ENCODE measurements at places on chromosomes 7 and 10.
A peak's percentile ranks its signal among the peaks of the same experiment; 100 is the strongest.

DNA sequence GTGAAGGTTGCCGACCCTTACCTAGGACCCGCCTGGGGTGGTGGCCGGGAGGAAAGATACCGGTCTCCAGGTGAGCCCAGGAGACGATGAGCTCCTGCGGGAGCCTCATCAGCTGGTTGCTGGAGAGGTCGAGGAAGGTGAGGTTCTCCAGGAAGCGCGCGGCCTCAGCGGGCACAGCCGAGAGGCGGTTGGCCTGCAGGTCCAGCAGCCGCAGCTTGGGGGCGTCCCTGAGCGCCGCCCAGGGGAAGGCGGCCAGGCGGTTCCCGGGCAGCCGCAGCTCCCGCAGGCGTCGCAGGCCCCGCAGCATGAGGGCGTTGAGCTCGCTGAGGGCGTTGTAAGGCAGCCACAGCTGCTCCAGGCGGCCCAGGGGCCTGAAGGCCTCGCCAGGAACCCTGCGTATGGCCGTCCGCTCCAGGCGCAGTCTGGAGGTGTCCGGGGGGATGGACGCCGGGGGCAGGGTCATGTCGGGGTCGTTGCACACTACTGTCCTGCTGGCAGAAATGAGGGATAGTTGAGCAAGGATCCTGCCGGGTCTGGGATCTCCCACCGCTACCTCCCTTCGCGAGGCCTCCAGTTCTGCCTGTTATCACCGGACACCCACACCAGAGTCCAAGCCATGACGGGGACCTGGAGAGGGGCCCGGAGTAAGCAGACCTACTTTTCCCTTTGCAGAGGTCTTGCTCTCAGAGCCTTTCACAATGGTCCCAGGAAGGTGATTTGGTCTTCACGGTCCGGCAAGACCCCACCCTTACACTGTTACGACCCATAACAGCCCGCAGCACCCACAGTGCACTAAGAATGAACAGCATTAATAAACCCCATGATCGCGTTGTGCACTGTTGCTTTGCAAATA is 3.9 kb downstream of the LRIT1 start:
- no peaks in the 10 kb centered on the region for H3K36me3 ChIP-seq
- H3K27ac ChIP-seq = no peak overlapping the region
- no peak overlapping the region for H3K4me3 ChIP-seq
- peaks cover 14% of the 10 kb centered on the region for H3K27me3 ChIP-seq

DNA sequence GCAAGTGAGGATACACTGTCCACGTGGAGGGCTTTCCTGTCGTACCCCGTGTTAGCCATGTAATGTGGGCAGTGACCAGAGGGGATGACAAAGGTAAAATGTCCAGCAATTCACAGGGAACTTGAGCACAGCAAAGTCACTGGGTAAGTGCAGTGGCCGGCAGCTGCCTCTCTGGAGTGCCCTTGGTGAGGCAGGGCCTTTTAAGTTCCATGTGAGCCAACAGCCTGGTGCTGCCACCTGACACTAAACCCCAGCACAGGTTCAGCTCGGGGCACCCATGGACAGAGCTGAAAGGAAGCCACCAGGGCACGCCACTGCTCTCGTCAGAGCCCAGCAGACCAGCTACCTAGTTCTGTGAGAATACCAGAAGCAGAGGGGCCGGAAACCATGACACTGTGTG is 168.3 kb downstream of the PRKAG2 start:
- DNase-seq = no peak
- no peaks in the 10 kb centered on the region for H3K27me3 ChIP-seq
- H3K4me3 ChIP-seq = no peak overlapping the region
- H3K36me3 ChIP-seq = peaks cover 19% of the 10 kb centered on the region
- H3K4me1 ChIP-seq = peaks cover 49% of the 10 kb centered on the region

DNA sequence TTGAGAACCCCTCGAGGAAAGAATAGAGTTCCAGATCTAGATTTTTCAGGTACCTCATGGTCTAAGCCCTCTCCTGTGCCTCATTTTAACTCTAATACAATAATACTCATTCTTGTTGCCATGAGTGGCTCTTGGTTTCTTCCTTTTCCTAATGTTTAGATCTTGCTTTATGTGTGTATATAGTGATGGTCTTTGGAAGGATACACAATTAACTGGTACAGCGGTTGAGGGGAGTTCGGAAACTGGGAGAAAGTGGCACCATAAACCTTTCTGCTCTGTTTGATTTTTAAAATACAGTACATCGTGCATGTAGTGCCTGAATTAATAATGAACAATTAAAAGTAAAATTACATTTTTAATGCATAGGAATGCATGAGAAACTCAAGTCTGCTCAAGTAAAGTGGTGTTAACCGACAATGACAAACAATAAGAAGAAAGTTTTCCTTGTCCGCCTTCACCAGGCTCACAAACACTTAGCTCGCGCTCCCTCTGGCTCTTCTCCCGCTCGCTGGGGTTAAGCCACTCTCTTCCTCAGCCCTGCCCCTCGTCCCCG is 386 bp upstream of the EIF4EBP2 start:
- H3K4me3 ChIP-seq = peak overlapping the region; percentile 93
- H3K4me1 ChIP-seq = peaks cover 17% of the 10 kb centered on the region
- no peaks in the 10 kb centered on the region for H3K27me3 ChIP-seq
- no peak for DNase-seq
- H3K27ac ChIP-seq = 0 out of 2 replicates have a peak overlapping the region, but pooled peaks have one; percentile 11

GRCh38 chr7:115047958-115048720 is 126.2 kb downstream of the MDFIC start:
- no peak overlapping the region for H3K27ac ChIP-seq
- no peak overlapping the region for H3K4me3 ChIP-seq
- peaks cover 18% of the 10 kb centered on the region for H3K4me1 ChIP-seq
- H3K27me3 ChIP-seq = no peaks in the 10 kb centered on the region
- no peaks in the 10 kb centered on the region for H3K36me3 ChIP-seq
- DNase-seq = peak; percentile 22

- no peak for DNase-seq
- peak overlapping the region; percentile 32 for H3K27ac ChIP-seq
- peaks cover 14% of the 10 kb centered on the region for H3K4me1 ChIP-seq
- H3K36me3 ChIP-seq = no peaks in the 10 kb centered on the region
These were observed 86.8 kb downstream of the FANK1 start for GRCh38 chr10:125983161-125983560.

DNA sequence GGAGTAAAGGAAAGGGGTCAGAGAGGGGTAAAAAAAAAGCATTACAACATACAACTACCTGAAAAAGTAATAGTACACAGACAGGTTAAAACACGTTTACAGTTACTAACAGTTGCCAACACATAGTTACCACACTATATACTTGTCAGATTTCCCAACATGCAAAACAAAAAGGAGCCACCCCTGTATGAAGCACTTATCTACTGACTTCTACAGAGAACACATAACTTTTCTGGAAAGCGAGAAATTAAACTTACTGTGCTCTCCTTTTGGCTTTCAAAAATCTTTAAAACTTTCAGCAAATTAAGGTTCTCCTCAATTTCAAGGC is 2.1 kb downstream of the ABI1 start:
- H3K36me3 ChIP-seq = peaks cover 5% of the 10 kb centered on the region
- H3K27ac ChIP-seq = peak overlapping the region; percentile 77
- H3K27me3 ChIP-seq = no peaks in the 10 kb centered on the region
- peaks cover 13% of the 10 kb centered on the region for H3K4me1 ChIP-seq
- H3K4me3 ChIP-seq = peak overlapping the region; percentile 78

- H3K27ac ChIP-seq = peak overlapping the region; percentile 20
- H3K4me3 ChIP-seq = no peak overlapping the region
- H3K36me3 ChIP-seq = no peaks in the 10 kb centered on the region
- peaks cover 16% of the 10 kb centered on the region for H3K4me1 ChIP-seq
These were observed 252.3 kb downstream of the GATA3 start for GRCh38 chr10:8306685-8307364.

- no peak for DNase-seq
- H3K36me3 ChIP-seq = no peaks in the 10 kb centered on the region
- H3K4me3 ChIP-seq = no peak overlapping the region
These were observed 183.0 kb downstream of the THSD7A start for GRCh38 chr7:11648980-11649379.

All from SJSA1 (cell line).